Stimulated activated CD4-positive, alpha-beta T cell treated with anti-CD3 and anti-CD28 coated beads, Interleukin-1b, Interleukin-23, amount 100 ng/mL, for 1 hour (primary cell): ENCODE measurements at places on chromosomes 13 and 19.

DNA sequence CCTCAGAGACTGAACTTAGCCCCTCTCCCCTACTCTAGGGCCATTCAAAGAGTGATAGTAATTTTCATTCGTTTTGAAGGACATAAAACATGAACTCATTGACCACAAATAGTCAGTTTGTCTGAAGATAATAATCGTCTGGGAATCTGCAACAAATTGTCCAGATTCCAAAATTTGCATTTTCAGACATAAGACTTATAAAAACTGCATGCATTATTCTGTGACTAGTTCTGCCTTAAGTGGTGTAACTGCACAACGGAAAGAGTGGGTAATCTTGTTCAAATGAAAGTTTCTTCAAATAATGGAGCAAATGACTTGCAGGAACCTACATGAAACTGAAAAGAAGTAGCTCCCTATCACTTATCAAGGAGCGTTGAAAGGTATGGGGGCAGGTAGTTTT is 8.4 kb downstream of the CSNK1A1L start:
- no peak for DNase-seq

DNA sequence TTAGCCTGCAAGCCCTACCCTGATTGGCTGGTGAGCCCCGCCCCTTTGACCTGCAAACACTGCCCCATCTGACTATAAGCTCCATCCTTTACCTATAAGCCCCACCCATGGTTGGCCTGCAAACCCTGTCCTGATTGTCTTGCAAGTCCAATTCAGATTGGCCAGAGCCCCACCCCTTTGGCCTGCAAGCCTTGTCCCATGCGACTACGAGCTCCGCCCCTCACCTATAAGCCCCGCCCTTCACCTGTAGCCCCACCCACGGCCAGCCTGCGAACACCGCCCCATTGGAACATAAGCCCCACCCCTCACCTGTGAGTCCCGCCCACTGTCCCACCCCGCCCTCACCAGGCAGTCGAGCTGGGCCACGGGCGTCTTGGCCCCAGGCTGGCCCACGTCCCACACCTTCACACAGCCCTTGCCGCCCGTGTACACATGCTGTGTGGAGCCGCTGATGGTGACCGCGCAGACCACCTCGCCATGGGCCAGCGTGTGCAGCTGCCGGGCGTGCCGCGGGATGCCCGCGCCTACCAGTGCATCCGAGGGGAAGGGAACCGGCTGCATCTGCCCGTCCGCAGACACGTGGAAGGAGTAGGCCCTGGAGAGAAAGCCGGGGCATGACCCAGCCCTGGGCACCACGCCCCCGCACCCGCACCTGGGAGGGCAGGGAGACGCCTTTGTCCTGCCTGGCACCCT is 22.9 kb downstream of the TLE2 start:
- no peak for DNase-seq

- no peak for DNase-seq
Observed at GRCh38 chr19:14116918-14117578, 514 bp downstream of the PRKACA start.

DNA sequence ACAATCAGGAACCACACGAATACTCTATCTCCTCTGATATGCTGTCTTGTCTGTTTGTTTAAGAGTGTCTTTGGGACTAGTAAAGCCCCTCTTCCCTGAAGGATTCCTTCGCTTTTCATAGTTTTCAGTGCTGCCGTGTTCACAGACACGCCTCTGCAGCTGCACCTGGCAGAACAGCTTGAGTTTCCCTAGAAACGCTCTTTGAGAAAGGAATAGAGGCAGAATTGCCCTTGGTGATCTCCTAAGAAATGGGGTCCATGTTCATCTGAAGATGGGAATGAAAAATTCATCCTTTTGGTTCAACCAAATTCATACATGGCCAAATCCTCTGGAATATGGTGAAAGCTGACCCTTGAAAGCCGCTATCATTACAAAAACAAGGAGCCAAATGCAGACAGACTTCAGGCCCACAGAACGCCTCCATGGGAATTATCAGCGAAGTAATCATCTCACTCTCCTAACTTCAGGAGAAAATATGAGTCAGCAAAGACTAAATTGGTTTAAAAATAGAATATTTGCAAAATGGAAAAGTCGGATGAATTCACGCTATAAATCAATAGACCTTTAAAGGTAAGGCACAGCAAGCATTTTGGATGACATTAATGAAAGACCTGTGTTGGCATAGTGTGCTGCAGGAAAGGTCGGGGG is 5.5 kb downstream of the SACS start:
- no peak for DNase-seq

DNA sequence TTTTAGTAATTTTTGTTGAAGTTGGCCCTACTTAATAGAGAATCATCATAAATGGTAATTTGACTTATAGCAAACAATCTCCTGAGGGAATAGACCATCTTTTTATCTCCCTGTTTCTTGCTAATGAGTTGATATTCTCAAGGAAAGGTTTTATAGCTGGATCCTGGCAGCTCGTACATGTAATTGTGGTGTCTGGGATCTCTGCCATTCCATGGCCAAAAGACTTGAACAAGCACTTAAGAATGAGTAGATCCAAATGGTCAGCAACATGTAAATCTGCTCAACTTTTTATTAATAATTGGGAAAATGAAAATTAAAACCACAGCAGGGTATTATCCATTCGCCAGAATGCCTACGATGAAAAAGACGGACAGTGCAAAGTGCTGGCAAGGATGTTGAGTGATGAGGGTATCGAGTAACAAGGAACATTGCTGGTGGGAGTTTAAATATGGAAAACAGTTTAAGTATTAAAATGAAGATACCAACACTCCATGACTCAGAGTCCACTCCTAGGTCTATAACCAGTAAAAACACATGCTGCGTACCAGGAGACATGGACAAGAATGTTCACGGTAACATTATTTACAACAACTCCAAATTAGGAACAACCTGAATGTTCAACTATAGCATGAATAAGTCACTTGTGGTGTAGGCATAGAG is 5.1 kb upstream of the GPR18 start:
- no peak for DNase-seq

DNA sequence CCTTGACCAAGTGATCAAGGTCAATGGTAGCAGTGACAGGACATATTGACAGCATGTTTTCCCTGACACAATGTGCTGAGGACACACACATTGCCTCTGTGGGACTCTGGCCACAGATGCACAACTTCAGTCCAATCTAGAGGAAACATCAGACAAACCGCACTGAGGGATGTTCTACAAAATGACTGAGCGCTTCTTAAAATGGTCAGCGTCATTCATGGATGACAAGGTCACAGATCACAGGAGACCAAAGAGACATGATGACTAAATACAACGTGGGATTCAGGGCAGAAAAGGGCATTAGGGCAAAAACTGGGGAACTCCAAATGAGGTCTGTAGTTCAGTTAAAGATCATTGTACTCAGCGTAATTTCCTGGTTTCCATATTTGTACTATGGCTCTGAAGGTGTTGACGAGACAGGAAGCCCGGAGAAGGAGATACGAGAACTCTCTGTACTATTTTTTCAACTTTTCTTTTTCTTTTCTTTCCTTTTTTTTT is 20.6 kb downstream of the PBX4 start:
- no peak for DNase-seq
